ENCODE measurements at places on chromosomes 12 and 14. TPM values are rescaled to one million over a fixed set of nuclear protein-coding genes. Genes with fewer than 3 reads are reported as not detected.

The NDUFB1 gene
- 318 TPM for total RNA-seq

The MAP3K9 gene
- 1.7 TPM for total RNA-seq

The PRIMA1 gene
- total RNA-seq: not detected

The SPX gene
- 0.91 TPM for total RNA-seq

The ACVRL1 gene
- total RNA-seq: 39.7 TPM

The ZNF10 gene
- total RNA-seq: 5.6 TPM

The SOAT2 gene
- not detected for total RNA-seq

The ADCY4 gene
- 0.88 TPM for total RNA-seq

The LUM gene
- 299 TPM for total RNA-seq

The PRICKLE1 gene
- 5.7 TPM for total RNA-seq

The KLHDC1 gene
- 2.2 TPM for total RNA-seq

The ZC2HC1C gene
- total RNA-seq: 0.39 TPM

The DIABLO gene
- 72.3 TPM for total RNA-seq

The NINJ2 gene
- total RNA-seq: 2.5 TPM

The FKBP4 gene
- total RNA-seq: 37.0 TPM

The RND1 gene
- 3.4 TPM for total RNA-seq

The CD163L1 gene
- total RNA-seq: 0.16 TPM

The POTEG gene
- total RNA-seq: not detected

The EIF2B1 gene
- total RNA-seq: 57.1 TPM

The COCH gene
- total RNA-seq: 0.39 TPM

The CDKN3 gene
- total RNA-seq: 42.9 TPM

The OR4K17 gene
- not detected for total RNA-seq

The MYG1 gene
- total RNA-seq: 69.1 TPM

The AGAP2 gene
- total RNA-seq: 0.48 TPM

The GCH1 gene
- total RNA-seq: 10.6 TPM

The BHLHE41 gene
- 3.1 TPM for total RNA-seq

The ASCL1 gene
- not detected for total RNA-seq

The IL26 gene
- not detected for total RNA-seq

The PGAM5 gene
- total RNA-seq: 33.9 TPM

The FAM181A gene
- total RNA-seq: not detected

The CLEC4D gene
- total RNA-seq: not detected

The LRRC43 gene
- 0.13 TPM for total RNA-seq

The CLEC9A gene
- not detected for total RNA-seq

The ESPL1 gene
- 7.4 TPM for total RNA-seq

The VRTN gene
- not detected for total RNA-seq
